HepG2 (cell line): ENCODE measurements at places on chromosomes 2 and 18. TPM values are rescaled to one million over a fixed set of nuclear protein-coding genes. Genes with fewer than 3 reads are reported as not detected.

Gene ALLC
- total RNA-seq = 0.11 TPM in 1 of 2 replicates, not detected in the other

Gene GREB1L
- total RNA-seq = 0.63 and 0.66 TPM in 2 replicates

Gene ABCG8
- total RNA-seq = 6.8 and 8.8 TPM in 2 replicates

Gene CABYR
- 0.38 and 0.71 TPM in 2 replicates for total RNA-seq

Gene SLC9A4
- not detected in 2 replicates for total RNA-seq
